ENCODE measurements at places on chromosomes 1 and 21.
A peak's percentile ranks its signal among the peaks of the same experiment; 100 is the strongest.

DNA sequence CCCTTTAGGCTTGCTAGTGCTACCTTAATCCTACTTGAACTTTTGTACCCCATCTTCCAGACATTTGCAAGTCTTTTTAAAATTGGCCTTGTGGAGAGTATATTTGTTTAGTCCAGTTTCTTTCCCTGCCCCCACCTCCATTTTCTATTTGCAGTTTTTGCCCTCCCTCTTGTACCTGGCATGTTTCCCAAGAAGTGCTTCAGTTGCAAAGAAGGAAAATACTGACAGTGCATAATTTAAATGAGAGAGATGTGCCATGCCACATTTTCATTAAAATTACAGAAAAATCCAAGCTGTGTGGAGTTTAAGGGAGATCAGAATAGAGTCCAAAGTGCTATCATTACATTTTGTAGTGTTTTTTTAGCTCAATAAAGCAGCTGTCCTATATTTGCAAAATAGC is 150.0 kb upstream of the ADGRL2 start:
- DNase-seq = peak; percentile 10

DNA sequence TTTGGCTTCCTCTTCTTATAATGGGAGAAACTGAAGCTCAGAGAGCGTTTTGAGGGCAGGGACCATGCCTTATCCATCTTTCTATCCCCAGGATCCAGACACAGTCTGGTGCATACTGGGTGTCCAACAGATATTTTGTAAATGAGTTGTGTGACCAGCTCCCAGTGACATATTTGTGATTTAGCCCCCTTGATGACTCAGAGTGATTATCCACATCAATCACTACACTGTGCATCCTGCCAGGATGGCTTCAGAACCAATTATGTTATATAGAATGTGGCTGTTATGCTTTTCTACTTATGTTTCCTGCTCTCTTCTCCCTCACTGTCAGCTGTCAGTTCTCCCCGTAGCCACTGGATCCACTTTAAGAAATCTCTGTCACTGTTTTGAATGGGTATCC is 11.3 kb downstream of the OLFML3 start:
- no peak for DNase-seq

- DNase-seq = no peak
These were observed 283.6 kb upstream of the C1orf105 start for GRCh38 chr1:172136925-172137324.

DNA sequence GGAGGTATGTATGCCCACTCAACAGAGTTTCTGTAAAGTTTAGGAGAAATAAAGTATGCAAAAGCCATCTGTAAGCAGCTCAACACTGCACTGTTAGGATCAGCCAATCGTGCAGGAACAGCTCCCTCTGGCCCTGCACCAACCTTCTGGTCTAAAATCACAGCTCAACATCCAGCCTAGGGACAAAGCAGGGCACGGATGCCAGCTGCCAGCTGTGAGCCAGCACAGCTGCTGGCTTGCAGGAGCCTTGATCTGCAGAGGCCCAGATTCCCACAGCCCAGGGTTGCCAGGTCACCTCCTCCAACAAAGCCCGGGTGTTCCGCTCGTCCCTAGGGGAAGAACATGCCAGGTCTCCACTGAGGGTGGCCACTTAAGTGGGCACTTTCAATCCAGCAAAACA is 8.6 kb downstream of the ACOT7 start:
- peak; percentile 51 for DNase-seq

DNA sequence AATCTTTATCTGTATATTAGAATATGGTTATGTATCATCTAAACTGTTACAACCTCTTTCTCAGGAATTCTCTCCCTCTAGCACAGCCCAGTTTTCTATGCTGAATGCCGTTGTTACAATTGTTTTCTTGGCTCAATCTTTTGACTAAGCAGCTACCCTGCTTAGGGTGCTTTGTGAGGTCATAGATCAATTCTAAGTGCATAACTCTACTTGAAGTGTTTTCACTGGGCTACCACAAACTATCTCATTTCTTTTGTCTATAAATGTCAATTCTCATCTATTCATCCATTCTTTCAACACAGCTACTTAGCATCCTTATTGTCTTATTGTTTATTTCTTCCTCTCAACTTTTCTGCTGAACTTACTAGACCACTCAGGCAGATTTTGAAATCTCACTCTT is 77.1 kb downstream of the CEP350 start:
- DNase-seq = no peak

DNA sequence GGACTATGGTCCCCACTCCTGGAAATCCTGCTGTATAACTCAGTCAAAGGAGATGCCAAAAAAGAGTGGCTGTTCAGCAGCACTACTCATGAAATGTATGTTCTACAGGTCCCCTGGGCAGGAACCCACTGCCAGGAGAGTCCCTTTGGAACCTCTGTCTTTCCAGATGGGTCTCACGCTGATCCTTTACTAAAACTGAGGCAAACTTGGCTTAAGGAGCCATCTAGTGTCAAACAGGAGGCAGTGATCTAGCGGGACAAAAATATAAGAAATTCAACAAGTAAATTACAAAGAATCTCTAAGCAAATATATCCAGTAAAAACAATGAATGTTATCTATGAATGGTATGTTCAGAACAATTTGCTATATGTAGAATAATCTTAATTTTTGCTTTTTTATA is 80.5 kb upstream of the PRMT6 start:
- DNase-seq = peak; percentile 8

DNA sequence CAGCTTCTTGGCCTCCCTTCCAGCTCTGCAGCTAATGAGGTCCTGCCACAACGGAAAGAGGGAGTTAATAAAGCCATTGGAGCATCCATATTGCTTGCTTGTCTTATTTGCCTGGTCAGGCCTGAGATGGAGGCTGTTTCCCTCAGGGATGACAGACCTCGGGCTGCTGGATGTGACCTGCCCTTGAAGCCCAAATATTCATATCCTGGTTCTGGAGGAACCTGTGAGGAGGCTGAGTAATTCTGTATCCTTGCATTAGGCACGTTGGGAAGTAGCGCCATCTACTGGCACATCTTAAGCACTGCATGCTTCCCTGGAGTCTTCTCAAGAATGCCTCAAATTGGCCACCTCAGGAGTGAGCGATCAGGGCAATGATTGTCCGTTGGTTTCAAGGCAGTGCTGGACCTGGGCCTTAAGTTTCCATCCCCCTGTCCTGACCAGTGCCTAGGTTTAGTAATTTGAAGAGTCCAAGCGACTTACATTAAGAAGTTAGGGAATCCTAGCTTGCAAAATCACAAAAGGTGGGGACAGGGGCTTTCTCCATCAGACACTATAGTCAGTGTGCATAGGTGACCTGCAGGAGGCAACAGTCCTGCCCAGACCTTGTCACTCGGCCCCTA is 13.8 kb upstream of the NASP start:
- peak; percentile 87 for DNase-seq

- DNase-seq = no peak
These were observed 1.6 kb downstream of the ECHDC2 start for GRCh38 chr1:52919723-52920483.

DNA sequence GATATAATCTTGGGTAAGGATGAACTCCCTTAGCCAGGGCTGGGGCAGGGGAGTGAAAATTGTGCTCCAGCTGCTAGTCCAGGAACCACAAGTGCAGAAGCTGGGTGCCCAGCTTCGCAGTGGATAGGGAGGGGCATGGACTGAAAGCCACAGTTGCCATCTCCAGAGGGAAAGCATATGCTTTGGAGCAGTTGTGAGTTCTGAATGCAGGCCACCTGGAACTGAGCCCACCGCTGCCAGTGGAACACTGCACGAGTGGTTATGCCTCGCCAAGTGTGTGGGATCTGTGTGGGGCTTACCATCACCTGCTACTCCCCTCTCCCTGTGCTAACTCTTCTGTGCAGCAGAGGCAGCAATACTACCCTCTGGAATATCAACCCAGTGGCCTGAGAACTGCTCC is 158.4 kb upstream of the DPT start:
- DNase-seq = no peak

- DNase-seq = no peak
These were observed 13.2 kb upstream of the CEP350 start for GRCh38 chr1:179941454-179941853.

GRCh38 chr1:161989108-161989507 is 34.6 kb downstream of the OLFML2B start:
- DNase-seq = no peak

GRCh38 chr1:197915862-197916499 is 1.2 kb upstream of the LHX9 start:
- peak; percentile 60 for DNase-seq

DNA sequence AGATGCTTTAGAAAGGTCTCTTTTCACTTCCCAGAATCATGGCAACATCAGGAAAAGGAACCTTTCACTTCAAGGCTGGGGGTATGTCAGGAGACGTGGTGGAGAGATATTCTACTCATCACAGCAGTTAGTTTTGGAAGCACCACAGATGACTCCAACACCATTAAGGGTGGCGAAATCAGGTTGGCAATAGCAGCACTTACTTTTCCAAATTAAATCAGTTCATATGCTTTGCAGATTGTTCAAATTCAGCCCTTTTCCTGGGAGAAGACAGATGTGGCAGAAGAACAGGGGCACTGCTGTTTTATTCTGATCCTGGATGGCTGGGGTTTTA is 79.0 kb downstream of the RUNX1 start:
- DNase-seq = no peak

DNA sequence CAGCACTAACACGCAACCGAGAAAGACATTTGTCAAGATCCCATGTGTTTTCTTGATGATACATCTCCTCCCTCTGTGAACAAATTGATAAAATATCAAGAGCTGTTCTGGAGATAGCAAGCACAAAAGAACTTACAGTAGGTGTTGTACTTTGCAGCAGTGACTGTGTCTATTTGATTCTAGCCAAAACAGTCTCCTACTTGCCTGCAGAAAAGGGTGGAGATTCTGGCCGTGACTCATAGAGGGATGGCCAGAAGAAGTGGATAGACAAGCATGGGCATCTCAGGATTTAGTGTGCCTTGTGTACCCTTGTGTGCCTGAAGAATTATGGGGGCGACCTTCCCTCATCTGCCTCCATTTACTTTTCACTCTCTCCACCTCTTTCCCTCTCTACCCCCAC is 458.4 kb upstream of the LRRC7 start:
- no peak for DNase-seq

GRCh38 chr1:159076438-159077119 is at the start of gene AIM2:
Gene AIM2, minus strand, starts transcription at chr1:159076766. Its CDS starts 3,267 bp downstream, at chr1:159073499.
- DNase-seq = no peak

- DNase-seq = no peak
These were observed 25.8 kb upstream of the CAPZB start for GRCh38 chr1:19511116-19511515.

DNA sequence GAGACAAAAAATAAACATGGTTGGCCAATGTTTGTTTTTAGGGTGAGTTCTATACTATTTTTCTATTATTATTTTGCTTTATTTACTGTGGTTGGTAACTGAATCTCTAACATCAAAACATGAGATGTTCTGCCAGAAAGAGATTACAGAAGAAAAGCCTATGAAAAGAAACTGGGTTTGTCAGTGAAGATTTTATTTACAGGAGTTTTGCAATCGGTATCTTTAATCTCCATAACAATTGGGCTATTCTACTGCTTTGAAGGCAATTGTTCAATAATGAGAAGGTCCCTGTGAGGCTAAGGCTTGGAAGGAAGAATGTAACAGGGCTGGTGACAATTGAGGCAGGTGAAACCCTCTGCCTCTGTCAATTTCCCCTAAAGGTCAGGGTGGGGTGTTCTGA is 155.5 kb downstream of the CLIC6 start:
- no peak for DNase-seq

- DNase-seq = no peak
These were observed 36.0 kb downstream of the AHDC1 start for GRCh38 chr1:27567971-27568299.

DNA sequence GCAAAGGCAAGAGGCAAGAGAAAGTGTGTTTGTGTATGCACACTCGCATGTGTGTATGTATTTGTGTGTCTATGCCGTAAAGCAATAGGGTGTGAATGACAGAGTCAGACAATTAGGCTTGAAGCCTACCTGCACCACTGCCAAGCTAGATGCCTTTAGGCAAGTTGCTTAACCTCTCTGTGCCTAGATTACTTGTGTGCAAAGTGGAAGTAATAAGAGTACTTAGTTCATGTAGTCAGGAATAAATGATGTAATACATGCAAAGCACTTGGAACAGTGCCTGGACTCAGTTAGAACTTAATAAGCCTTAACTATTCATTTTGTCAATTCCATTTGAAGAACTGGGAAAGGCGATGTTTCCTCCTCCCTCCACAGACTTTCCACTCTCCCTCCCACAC is 31.7 kb downstream of the LAMB3 start:
- DNase-seq = peak; percentile 45

DNA sequence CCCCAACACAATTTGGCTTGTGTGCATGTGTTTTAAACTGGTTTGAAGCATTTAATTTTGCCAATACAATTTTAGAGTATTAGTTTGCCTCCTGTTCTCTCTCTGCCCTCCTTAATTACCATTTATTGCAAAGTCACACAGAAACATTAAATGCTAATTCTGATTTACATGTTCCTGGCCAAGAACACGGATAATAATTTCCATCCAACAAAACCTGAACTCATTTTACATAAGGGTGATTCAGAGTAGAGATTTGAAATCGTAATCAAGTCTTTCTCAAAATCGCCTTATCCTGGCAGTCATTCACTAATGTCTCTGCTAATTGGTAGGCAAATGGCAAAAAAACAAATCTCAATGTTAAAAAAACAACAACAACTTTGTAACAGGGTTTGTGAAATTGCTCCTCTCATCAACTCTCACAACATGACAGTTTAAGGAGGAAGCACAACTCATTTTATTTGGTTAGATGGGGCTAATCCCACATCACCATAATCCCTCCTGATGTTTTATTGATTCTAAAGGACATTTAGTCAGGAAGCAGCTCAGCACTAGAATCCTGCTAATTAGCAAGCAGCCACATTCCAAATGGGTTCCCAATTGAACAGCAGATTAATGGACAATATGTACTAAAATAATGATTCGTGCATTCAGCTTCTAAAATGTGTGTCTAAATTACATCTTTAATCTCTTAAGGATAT is 55.9 kb downstream of the C1orf87 start:
- no peak for DNase-seq

- DNase-seq = no peak
These were observed 2.5 kb upstream of the ELAVL4 start for GRCh38 chr1:50106095-50106761.

DNA sequence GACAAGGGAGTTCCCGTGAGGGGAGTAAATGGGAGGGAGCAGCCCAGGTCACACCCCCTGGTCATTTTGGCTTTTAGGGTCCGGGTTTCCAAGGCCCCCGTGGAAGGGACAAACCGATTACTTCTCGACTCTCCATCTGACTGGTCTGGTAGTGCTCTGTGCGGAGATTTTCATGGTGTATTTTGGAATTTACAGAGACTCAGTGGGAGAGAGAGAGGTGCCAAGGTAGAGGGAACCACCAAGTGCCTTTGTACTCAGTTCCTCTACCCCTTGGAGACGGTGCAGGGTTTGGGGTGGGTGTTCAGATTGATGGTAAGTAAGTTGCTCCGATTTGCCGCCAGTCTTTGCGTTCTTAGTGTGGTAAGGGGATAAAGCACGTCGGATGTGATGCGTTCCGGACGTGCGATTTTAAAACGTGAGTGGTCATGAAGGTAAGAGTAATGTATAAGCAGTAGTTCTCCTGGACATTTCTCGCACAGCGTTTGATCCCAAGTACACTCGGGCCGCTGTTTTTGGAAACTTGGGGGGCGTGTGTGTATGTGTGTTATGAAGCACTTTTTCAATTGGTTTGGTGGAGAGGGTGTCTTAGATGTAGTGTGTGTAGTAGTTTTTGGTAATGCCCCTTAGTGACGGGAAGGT is 682 bp downstream of the SUCO start:
- peak; percentile 24 for DNase-seq

Data from fibroblast of pulmonary artery (primary cell).